NCI-H1092 (cell line): ENCODE measurements at places on chromosomes 16 and 17.

DNA sequence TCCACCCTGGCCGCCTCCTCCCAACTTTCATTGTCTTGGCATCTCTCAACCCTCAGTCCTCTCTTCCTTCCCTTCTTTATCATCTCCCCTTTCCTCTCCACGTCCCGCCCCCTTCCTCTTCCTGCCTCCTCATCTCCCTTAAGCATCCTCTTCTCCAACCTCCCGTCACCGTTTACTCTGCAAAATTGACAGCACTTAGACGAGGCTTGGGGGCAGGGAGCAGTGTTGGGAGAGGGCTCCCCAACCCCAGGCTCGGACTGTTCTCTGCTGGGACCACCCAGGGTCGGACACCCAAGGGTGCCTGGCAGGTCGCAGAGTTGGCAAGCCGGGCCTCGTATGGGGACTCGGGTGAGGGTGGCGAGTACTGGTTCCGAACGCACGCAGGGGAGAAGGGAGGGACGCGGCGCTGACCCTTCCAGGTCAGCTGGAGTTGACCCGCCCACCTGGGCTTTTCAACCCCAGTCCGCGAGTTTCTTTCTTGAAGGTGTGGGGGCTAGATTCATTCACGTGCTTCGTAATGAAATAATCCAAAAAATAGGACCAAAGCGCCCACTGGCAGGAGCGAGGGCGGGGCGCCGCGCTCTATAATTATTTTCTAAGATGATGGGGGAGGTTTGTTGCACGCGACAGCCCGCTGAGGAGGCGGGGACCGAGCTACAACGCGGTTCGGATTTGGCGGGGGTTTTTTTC, 775 bp upstream of the PAGR1 start:
- peak; percentile 78 for DNase-seq

DNA sequence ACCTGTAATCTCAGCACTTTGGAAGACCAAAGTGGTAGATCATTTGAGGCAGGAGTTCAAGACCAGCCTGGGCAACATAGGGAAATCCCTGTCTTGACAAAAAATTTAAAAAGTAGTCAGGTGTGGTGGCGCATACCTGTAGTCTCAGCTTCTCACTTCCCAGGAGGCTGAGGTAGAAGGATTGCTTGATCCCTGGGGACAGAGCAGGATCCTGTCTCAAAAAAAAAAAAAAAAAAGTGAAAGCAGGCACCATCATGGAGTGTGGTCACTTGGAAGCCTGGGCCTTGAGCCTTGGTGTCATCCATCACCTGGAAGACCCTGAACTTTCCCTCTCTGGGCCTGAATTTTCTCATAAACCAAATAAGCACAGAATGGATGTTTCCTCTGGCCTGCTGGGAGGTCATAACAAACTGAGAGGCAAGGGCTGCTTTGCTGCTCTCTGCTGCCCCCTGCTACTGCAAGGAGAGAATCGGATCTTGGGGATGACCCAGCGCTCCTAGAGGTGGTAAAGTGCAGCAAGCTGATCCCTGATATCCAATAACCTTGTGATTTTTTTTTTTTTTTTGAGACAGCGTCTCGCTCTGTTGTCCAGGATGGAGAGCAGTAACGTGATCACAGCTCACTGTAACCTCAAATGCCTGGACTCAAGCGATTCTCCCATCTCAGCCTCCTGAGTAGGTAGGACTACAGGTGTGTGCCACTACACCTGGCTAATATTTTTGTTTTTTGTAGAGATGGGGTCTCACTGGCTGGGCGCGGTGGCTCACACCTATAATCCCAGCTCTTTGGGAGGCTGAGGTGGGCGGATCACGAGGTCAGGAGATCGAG, 75.9 kb upstream of the RNU2-1 start:
- no peak for DNase-seq

- no peak for DNase-seq
Measured at GRCh38 chr16:55824473-55825000, 8.4 kb downstream of the CES1 start.

DNA sequence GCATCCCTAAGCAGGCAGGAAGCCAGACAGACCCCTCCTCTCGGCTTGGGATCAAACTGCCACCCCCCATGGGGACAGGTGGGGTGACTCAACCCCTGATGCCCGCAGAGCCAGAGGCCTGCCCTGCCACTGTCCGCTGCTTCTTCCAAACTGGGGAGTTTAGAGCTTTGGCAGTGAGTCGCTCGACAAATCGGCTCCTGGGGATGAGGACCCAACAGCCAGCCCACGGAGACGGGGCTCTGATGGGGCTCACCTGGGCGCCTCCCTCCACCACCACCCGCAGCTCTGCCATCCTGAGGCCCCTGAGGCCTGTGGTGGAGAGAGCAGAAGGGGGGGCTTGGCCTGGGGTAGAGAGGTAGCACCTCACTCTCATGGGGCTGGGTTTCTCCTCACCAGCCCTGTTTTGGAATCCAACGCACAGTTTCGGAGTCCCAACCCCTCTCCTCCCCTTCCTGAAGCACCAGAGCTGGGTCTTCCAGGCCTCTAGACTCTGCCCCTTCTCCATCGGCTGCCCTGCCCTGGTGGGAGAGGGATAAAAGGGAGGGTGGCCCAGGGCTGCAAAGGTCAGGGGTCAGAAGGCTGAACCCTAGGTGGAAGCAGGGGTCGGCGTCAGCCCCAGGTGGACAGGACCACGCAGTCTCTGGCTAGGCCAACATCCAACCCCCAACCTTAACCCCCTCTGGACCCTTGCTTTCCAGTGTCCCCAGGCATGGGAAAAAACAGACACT, 5.8 kb downstream of the PRSS22 start:
- DNase-seq, result no peak

DNA sequence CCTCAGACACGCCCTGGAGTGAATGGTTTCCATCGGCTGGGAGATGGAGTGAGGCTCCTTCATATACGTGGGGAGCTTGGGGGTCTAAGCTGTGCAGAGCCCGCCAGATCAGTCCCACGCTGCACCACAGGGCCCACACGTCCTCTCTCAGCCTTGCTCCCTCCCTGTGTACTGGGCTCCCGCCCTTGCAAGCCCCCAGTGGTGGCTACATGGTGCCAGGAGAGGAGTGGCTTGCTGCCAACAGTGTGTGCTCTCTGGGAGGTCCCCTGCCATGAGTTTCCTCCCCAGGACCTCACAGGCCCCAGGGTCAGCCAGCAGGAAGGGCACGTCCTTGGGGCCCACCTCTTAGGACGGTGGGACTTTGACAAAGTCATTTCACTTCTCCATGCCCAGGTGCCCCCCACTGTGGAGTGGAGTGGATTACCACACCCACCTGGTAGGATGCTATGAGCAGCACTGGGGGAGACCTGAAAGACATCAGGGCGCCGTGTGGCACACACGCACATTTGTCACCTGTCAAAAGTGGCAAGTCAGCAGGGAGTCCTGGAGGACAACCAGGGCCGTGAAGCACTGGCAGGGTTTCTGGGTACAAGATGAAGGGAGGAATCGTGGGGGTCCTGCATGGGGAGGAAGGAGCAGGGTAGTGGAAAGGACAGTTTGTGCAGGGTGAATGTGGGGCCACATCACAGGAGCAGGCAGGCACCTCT, 13.7 kb downstream of the SLC5A10 start:
- no peak for DNase-seq

DNA sequence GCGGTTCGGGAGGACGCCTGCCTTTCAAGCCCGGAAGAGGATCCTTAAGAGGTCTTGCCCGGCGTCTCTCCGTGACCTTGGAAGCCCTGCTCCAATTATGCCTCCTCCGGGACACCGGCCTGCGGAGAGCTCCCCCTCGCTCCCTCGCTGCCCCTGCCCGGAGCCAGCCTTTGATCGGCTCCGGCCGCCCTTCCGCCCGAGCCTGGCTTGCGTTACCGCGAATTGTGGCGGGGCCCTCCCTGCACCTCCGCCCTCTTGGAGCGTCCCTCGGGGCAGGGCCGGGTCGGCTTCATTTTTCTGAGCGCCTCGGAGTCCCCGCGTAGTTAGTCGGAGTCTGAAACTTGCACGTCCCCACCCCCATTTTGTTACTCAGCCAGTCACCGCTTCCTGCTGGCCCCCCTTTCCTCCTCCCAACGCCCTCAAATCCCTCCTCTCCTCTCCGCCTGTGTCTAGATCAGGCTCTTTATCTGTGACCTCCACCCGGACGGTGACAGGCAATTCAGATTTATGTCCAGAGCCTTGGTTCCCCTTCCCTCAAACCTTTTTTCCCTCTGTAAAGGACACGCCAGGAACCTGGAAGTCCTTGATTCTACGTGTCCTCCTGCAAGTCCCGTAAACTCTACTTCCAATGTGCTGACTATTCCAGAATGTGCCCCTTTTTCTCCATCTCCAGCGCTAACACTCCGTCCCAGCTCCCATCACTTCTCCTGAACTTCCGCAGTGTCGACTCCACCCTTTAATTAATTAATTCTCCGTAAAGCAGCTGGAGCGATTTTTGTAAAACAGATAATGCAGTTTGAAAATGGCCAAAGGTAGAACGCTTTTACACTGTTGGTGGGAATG, 569 bp upstream of the RABEP2 start:
- DNase-seq, result no peak

DNA sequence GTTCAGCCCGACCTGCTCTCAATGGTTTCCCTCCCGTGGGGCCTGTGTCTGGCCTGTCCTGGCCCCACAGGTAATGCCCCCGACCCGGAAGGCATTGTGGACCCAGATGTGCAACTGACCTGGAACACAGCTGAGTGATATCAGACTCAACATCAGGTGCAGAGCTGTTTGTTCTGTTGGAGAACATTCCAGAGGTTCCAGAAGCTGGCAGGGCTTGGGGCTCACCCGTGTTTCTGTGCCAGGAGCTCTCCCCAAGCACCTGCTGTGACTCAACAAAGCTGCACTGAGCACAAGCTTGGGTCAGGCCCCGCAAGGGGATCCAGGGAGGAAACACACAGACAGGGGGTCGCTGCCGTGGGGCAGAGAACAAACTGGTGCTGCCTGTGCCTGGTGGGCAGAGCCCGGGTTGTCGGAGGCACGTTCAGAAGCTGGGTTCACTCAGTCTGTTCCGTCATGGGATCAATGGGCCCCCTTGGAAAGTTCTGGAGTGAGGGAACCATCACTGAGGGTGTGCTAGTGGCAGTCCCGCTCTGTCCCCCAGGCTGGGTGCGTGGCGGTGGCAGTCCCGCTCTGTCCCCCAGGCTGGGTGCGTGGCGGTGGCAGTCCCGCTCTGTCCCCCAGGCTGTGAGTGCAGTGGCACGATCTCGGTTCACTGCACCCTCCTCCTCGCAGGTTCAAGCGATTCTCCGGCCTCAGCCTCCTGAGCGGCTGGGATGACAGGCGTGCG, 22.1 kb downstream of the HS3ST6 start:
- no peak for DNase-seq

DNA sequence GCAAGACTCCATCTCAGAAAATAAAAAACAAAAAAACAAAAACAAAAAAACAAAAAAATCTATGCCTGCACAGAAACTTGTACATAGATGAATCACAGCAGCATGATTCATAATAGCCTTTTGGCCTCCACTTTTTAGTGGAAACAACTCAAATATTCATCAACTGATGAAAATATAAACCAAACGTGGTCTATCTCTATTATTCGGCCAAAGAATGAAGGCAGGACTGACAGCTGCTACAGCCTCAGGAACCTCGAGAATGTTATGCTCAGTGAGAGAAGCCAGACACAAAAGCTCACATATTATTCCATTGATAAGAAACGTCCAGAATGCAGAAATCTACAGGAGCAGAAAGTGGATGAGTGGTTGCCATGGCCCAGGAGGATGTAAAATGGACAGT, 19.8 kb downstream of the PPL start:
- DNase-seq, result no peak

GRCh38 chr17:841313-841712, 59.2 kb downstream of the MRM3 start:
- no peak for DNase-seq

GRCh38 chr17:45307290-45308015, 9.4 kb downstream of the MAP3K14 start:
- DNase-seq, result no peak

GRCh38 chr16:78494674-78495073, 395.2 kb downstream of the WWOX start:
- no peak for DNase-seq

GRCh38 chr16:30567991-30568638, 3.4 kb downstream of the ZNF688 start:
- DNase-seq, result no peak

- no peak for DNase-seq
Measured at GRCh38 chr17:76528528-76529223, 8.8 kb downstream of the CYGB start.

- DNase-seq, result peak; percentile 34
Measured at GRCh38 chr16:49608779-49609178, 235.2 kb downstream of the C16orf78 start.

- DNase-seq, result no peak
Measured at GRCh38 chr17:10316801-10317542, 55.8 kb downstream of the MYH13 start.

DNA sequence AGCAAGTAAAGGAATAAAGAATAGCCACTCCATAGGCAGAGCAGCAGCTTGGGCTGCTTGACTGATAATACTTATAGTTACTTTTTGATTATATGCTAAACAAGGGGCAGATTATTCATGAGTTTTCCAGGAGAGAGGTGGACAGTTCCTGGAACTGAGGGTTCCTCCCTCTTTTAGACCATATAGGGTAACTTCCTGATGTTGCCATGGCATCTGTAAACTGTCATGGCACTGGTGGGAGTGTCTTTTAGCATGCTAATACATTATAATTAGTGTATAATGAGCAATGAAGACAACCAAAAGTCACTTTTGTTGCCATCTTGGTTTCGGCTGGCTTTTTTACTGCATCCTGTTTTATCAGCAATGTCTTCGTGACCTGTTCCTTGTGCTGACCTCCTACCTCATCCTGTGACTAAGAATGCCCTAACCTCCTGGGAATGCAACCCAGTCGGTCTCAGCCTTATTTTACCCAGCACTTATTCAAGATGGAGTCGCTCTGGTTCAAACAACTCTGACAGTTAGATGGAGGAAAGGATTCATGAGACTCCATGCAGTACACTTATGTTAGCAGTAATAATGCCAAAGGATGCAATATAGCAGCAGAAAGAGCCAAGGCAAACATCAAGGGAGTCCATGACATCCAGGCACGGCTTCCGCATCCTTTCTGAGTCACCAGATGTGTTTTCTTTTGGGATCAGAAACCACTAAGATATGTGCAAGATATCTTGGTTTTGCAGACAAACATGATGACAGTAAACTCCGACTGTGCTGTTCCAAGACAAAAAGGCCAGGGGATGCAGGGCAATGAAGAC, 55.8 kb upstream of the B4GALNT2 start:
- DNase-seq, result no peak

DNA sequence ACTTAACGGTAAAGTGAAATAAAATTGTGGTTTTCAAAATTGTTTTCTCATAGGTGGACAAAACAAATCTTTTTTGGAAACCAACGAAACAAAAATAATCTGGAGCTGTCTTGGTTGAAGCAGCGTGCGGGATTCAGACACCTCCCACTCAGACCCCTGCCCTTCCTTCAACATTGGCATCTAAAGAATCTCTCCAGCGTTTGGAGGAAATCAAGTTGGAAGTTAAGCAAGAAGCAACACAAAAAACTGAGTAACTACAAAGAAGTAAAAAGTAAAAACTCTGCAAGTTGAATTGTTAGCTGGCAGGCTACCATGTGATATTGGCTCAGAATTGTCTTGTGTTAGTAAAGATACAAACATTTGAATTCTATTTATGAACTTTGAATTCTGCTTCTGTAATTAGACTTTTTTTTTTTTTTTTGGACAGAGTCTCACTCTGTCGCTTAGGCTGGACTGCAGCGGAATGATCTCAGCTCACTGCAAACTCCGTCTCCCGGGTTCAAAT, 361.0 kb upstream of the PMFBP1 start:
- DNase-seq, result no peak
